ENCODE measurements at places on chromosomes 6 and 20.

- no peak for DNase-seq
Measured at GRCh38 chr6:12482386-12483375, 192.5 kb downstream of the EDN1 start.

- DNase-seq = no peak
Measured at GRCh38 chr6:2792330-2793110, 27.3 kb downstream of the WRNIP1 start.

DNA sequence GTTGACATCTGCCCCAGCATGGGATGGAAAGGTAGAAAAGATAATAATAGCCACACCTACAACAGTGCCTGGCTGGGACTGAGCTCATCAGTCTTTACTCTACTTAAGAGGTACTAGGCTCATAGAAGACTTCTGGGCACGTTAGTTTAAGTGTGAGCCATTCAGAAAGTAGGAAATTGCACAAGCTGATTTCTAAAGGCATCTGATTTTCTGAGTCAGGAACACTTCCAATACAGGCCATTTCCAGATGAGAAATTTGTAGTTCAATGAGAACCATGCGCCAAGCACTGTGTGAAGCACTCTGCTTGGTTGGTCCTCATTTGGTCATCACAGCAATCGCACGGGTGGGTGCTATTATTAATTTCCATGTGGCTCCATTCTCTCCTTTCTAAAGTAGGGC lies 42.3 kb downstream of the MOCS1 start:
- DNase-seq = no peak

DNA sequence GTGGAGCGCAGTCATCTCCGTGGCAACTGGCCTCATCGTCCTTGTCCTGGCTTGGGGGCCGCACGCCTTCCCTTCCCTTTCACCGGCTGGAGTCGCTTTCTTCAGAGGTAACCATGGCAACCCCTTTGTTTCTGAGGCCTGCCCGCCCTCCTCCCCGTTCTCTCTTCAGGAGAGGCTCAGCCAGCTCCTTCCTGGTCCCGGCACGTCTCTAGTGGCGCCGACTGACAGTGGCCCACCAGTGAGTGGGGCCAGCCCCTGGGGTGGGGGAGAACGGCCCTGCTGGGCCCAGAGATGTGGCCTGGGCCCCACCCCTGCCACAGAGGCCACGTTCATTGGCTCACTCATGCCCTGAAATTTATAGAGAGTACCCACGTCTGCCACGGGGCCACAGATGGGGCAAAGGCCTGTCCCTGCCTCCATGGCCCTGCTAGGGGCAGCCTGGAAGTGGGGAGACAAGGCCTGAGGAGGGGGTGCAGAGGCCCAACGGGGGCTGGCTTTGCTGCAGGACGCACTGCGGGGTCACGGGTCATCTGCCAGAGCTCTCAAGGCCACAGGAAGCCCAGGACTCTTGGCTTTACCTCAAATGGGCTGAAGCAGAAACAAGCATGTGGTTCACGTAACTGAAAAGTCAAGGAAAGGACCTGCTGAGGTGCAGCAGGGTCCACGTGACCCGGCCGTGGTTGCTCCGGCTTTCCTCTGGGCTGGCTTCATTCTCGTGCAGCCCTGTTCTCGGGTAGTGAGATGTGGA lies 1.4 kb upstream of the OSBPL2 start:
- no peak for DNase-seq

GRCh38 chr6:77561768-77562314 lies 91.0 kb upstream of the MEI4 start:
- no peak for DNase-seq

DNA sequence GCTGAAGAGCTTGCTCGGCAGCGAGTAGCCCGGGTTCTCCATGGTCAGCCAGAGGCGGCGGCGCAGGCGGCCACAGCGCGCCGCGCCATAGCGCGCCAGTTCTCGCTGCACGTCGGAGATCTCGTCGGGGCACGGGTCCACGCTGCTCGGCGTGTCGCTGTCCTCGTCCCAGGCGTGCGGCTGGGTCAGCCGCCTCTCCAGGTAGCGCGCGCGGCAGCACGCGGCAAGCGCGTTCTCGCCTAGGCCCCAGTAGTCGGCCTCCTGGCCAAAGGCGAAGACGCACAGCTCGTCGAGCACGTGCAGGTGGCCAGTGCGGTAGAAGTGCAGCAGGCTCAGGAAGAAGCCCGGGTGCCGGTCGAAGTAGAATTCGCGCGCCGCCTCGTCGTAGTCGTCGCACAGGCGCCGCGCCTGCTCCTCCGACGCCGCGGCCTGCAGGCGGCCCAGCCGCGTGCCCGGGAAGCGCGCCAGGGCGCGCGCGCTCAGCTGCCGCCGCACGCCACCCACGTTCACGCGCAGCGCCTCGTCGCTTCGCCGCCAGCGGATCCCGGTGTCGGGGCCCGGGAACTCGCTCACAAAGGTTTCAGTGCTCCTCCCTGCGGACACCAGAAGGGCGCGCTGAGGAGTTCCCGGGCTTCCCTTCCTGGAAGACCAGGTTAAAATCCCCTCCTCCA lies 2.7 kb downstream of the KCNS1 start:
- DNase-seq = no peak

- DNase-seq = no peak
Measured at GRCh38 chr6:81326881-81327561, 425.5 kb downstream of the TENT5A start.

DNA sequence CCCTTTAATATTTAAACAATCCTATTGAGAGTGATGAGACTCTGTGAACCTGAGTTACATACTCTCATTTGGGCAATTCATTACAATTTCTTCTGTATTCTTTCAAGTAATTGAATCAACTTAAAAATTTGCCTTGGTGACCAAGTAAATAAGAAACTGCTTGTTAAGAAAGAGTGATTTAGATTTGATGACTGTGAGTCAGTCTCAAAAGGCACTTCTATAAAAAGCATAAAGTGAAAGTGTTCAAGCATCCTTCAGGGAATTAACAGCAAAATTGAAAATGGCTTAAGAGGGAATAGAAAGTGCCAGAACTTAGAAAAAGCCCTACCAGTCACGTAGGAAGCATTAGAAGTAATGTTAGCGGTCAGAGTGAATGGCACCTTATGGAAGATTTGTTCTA lies 654.7 kb downstream of the EPM2A start:
- no peak for DNase-seq

GRCh38 chr20:8161264-8162071 lies 29.4 kb downstream of the PLCB1 start:
- no peak for DNase-seq

GRCh38 chr20:33871362-33871761 lies 60.2 kb downstream of the CHMP4B start:
- DNase-seq = no peak

DNA sequence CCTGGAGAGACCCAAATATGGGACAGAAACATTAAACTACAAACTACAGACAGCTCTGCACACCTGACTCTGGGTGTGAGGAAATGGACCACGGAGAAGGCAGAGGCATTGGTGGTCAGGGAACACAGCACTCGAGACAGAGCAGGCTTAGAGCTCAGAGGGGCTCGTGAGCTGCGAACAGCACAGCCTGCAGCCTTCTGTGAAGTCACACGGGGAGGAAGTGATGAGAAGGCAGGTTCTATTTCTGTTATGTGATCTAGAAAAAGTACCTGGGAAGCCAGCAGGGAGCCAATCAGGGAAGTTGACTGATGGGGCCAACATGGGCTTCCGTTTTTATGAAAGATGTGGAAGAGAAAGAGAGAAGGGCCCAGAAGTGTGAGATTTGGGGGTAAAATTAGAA lies 88.9 kb upstream of the SNAP25 start:
- DNase-seq = no peak

DNA sequence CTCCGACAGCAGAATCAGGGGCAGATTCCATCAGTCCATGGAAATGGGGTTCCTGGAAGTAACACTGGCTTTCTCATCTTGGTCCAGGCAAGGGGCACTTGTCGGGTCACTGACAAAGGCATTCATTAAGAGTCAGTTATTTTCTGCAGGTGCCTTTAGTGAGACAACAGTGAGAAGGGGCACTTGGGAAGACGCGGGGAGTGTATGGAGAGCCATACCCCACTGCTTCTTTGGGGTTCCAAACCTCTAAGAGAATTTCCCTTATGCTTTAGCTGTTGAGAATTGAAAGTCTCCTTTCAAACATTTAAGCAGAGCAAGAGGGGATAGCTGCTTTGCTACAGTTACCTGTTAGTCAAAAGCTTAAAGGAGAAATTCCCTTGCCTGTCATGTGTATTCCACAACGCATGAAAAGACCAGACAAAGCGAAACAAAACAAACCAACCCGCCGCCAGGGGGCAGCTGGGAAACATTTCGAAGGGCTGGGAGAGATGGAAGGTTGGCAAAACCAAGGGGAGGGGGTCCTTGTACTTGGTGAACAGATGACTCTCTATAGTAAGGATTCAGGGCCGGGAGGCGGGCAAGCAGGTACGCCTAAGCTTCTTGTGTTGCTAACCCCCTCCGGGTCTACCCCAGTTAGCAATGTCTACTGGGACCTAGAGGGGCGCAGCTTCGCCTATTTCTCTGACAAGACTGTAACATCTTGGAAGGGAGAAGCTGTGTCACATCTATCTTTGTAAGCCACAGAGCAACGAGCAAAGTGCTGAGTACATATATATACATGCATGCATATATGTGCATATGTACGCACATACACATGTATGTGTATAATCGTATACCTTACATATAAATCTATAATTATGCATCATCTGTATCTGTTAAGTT lies 474.9 kb upstream of the AGPAT4 start:
- peak; percentile 24 for DNase-seq

DNA sequence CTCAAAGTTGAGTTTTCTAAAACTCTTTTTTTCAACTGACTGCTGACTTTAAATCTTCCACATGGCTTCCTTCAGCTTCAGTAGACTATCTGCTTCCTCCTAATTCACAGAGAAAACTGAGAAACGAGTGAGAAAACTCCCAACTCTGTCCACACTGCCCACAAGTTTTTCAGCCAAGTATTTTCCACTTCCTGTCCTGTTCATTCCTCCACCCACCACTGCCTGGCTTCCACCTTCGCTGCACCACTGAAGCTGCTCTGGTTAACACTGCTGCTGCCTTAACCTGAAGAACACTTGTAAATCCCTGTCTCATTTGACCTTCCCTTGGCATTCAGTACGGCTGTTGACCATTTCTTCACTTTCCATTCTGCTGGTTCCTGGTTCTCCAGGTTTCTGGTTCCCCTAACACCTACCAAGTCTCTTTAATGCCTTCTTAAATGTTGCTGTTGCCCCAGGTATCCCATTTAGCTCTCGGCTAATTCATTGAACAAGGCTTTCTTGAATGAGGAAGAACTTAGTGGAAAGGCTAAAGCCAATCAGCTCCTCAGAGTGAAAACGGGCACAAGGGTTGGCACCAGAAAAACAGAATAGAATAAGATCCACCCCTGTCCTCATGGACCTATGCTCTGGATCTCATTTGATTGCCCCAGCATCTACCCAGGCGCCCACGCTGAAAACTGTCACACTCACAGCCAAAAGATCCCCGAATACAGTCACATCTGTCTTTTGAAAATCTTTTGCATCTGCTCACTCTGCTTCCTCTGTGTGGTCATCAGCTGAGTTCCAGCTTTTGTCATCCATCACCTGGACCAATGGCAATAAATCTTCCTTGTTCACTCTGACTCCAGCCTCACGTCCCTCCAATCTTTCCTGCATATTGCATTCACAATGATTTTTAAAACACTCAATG lies 104.4 kb upstream of the TAB2 start:
- peak; percentile 72 for DNase-seq

DNA sequence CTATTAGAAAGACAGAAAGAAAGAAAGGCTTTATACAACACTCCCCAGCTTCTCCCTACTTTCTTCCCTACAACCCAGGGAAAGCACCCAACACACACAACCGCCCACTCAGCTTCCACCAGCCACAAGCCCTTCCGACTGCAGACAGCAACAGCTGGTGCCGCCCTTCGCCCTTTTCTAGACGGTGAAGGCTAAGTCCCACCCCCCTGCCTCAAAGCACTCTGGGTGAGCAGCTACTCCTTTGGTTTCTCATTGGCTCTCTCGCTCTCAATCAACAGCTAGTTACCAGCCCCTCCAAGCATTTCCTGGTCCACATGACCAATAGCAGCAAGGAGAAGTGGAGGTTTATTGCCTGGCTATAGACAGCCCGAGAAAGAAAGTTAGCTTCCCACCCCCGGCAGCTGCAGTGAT lies 230.1 kb upstream of the MOCS1 start:
- DNase-seq = no peak

GRCh38 chr20:40959325-40960092 lies 69.1 kb upstream of the TOP1 start:
- no peak for DNase-seq

Measured in activated CD4-positive, alpha-beta T cell treated with anti-CD3 and anti-CD28 coated beads, Interleukin-2, Interleukin-4, amounts not matched to agents 100 ng/mL and 50 ng/mL, durations not matched to agents 16 hours and 8 hours (primary cell).